ENCODE measurements at places on chromosomes 4 and X. TPM values are rescaled to one million over a fixed set of nuclear protein-coding genes. Genes with fewer than 3 reads are reported as not detected.

Gene OFD1
- total RNA-seq, result 14.4 TPM

DNA sequence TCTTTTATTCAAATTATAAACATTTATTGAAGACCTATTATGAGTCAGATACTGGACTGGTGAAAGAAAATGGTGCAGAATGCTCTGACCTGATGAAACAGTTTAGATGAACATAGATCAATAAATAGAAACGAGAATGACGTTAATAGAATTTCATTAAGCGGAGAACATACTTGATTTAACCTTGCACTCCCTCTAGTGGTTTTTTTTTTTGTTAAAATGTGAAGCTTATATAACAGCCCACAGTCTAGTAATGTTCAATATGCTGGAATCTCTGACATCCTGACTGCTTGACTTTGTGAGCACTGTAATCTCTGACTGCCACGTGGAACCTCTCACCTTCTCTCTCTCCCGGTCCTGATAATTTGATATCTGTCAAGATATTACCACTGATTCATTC is 32.3 kb downstream of the HDAC8 start:
- H3K27ac ChIP-seq, result no peak overlapping the region
- H3K4me3 ChIP-seq, result no peak overlapping the region
- H3K4me1 ChIP-seq, result no peaks in the 10 kb centered on the region
- H3K36me3 ChIP-seq, result no peaks in the 10 kb centered on the region
- DNase-seq, result peak; percentile 30

DNA sequence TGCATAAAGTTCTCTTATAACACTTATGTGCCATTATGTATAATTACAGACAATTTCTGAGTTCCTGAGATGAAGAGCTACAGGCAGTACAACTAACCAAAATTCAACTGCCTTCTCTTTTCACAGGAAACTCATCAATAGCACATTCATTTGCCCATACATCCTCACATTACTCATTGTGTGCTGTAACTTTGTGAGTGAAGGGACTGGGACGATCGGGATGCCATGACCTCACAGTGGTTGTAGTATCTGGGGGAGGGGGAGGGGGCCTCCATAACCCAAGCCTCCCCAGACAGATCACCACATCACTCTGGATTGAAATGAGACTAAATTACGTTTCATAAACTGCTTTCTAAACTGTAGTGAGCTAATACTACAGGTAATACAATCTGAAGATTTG is 60.7 kb downstream of the ABCG2 start:
- no peaks in the 10 kb centered on the region for H3K4me1 ChIP-seq
- no peaks in the 10 kb centered on the region for H3K36me3 ChIP-seq
- H3K27ac ChIP-seq, result no peak overlapping the region
- DNase-seq, result no peak

GRCh38 chr4:81142744-81143143 is 72.3 kb downstream of the PRKG2 start:
- no peaks in the 10 kb centered on the region for H3K4me1 ChIP-seq
- H3K4me3 ChIP-seq, result no peak overlapping the region
- no peaks in the 10 kb centered on the region for H3K36me3 ChIP-seq
- no peak overlapping the region for H3K27ac ChIP-seq

GRCh38 chr4:113899271-113900070 is 80.0 kb downstream of the ARSJ start:
- H3K27ac ChIP-seq, result no peak overlapping the region
- no peak overlapping the region for H3K4me3 ChIP-seq
- no peaks in the 10 kb centered on the region for H3K27me3 ChIP-seq
- peaks cover 20% of the 10 kb centered on the region for H3K36me3 ChIP-seq
- H3K4me1 ChIP-seq, result no peaks in the 10 kb centered on the region
- no peak for DNase-seq

GRCh38 chr4:76011700-76012387 is 4.5 kb upstream of the CXCL9 start:
- H3K27me3 ChIP-seq, result no peaks in the 10 kb centered on the region
- H3K36me3 ChIP-seq, result no peaks in the 10 kb centered on the region
- H3K4me3 ChIP-seq, result no peak overlapping the region
- H3K27ac ChIP-seq, result no peak overlapping the region

DNA sequence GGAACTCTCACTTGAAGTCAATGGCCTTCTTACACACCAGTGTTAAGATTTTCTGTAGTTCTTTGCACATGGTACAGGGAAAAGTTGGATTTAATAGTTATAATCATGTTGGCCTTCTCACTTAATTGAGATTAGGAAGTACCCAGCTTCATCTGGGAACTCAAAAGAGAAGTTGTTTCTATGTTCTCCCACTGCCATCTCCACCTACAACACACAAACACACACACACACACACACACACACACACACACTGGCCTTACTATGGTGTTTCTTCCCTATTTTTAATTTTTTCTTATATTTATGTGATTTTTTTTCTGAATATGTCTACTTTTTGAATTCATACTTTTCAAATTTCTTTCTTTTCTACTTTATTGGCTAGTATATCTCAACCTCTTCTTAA is 10.0 kb upstream of the CHIC2 start:
- no peaks in the 10 kb centered on the region for H3K36me3 ChIP-seq
- no peak overlapping the region for H3K4me3 ChIP-seq
- no peaks in the 10 kb centered on the region for H3K27me3 ChIP-seq
- H3K27ac ChIP-seq, result no peak overlapping the region
- no peak for DNase-seq
